ENCODE measurements at places on chromosomes 7 and 10. TPM values are rescaled to one million over a fixed set of nuclear protein-coding genes. Genes with fewer than 3 reads are reported as not detected.

DNA sequence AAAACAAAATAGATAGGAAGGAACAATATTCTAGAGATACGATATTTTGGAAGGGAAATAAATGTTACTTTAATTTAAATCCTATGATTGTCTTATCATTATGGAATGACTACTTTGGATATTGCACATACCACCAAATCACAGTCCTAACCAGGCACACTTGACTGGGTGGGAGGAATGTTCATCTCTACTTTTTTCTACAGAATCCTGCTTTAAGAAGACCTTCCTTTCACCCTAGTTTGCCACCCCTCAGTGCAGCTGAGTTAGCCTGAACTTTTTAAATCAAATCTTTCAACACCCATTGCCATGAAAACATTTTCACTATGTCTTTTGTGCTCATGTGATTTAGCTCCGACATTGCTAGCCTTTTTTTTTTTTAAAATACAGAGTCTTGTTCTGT is 38.1 kb downstream of the RELN start:
- no peak for DNase-seq

DNA sequence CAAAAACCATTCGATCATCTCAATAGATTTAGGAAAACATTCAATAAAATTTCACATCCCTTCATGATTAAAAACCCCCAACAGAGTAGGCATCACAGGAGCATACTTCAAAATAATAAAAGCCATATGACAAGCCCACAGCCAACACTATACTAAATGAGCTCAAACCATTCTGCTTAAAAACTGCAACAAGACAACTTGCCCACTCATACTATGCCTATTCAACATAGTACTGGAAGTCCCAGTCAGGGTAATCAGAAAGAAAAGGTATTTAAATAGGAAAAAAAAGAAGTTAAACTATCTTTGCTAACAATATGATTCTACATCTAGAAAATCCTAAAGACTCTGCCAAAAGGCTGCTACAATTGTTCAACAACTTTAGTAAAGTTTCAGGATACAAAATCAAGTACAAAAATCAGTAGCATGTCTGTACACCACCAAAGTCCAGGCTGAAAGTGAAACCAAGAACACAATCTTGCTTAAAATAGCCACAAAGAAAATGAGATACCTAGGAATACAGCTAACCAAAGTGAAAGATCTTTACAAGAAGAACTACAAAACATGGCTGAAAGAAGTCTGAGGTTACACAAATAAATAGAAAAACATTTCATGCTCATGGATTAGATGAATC is 882.6 kb downstream of the GRM8 start:
- DNase-seq, result no peak

GRCh38 chr10:88899886-88900285 is 19.8 kb downstream of the STAMBPL1 start:
- DNase-seq, result no peak

DNA sequence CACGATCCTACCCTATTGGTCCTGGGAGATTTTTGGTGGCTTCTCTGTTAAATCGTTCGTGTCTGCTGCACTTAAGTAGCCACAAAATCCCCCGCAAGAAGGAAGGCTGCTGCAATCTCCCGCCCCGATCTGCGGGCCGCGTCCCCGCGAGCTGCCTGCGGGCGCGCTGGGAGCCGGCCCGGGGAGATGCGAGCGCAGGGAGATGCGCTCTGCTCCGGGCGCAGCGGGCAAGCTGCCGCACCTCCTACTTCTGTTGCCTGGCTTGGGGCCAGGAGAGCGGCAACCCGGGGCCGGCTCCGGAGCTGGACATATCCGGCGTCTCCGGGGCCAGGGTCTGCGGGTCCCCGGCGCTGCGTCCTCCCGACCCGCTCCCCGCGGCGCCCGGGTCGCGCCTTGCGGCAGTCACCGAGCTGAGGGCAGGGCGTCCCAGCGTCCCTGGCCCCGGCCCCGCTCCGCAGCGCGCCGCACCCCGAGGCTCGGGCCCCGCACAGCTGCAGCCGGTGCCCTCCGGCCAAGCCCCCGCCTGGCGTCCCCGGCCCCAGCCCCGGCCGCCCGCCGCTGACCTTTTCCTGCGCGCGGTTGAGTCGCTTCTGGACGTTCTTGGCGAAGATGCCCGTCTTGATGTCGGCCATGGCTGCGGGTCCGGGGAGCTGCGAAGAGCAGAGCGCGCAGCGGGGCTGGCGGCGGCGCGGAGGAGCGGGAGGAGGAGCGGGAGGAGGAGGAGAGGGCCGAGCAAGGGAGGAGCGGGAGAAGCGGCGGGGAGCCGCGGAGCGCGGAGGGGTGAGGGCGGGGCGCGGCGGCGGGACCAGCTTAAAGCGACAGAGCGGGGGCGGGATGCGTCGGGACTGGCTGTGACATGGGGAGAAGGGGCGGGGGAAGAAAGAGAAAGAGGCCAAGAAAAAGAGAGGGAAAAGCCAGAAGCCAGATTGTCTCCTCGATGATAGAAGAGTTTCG is at the start of gene AMPH:
Gene AMPH, minus strand, starts transcription at position 654 of the 954 bp plus-strand sequence. Its CDS starts 22 bp downstream, at position 632.
- DNase-seq, result peak; percentile 57

DNA sequence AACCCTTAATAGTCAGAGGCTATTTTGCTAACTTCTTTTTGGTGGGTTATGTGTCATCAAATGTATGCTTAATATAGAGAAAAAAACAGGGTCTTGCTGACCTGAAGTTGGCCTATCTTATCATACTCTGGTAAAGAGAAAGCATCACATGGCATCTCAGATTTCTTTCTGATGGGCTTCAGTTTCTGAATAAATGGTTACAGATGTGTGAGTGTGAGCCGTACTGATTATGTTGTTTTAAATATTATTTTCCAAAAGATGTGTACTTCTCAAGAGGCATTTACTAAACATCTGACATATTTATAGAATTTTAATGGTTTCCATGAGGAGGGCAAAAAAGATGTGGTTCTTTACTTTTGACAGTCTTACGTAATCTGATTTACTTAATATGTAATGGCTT is 28.4 kb downstream of the BBS9 start:
- DNase-seq, result no peak

GRCh38 chr7:18206331-18206730 is 178.7 kb upstream of the PRPS1L1 start:
- DNase-seq, result no peak

DNA sequence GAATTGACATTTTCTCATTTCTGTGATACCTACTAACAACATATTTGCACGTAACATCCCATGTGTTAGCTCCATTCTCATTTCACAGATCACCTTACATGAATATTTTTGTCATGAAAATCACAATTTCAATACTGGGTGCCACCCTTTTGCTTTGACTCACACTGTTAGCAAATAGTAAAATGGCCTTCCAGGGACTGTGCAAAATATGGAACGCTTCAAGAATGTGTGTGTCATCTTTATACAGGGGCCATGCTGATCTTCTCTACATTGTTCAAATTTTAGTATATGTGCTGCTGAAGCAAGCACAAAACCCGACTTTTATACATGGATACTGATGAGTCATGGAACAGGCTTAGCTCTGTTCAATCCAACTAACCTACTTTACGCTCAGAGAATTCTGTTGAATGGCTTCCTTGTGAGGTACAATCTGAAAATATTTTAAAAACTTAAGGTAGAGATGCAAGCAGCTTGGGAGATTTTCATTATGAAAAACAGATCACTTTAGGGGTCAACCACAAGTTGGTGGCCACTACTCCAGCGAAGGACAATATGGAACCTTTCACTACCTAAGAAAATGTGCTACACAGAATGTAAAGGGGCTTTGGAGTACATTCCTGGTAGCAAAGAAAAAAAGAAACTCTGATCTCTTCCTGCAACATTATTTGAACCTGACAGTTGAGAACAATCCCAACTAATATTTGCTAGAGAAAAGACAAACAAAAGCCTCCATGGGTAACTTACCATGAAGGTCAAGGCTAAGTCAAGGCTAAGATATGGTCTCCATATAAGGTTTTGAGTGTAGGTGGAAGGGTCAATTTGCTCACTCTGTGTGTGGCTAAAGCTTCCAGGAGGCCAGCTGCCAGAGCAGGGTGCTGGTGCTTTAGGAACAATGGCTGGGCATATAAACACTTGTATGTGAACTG is 11.9 kb downstream of the ANKRD26 start:
- DNase-seq, result no peak

DNA sequence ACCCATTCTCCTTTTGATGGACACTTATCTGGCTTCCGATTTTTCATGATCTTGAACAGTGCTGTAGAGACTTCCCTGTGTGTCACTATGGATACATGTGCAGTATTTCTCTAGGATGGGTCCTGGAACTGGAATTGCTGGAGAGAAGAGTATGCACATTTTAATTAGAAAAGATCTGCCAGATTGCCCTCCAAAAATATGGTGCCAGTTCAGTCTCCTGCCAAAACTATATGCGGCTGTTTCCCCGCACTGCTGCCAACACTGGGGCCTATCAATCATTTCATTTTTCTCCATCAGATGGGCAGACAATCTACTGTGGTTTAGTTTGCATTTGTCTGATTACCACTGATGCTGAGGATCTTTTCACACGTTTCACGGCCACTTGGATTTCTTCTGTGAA is 105.0 kb downstream of the SH2D4B start:
- DNase-seq, result no peak

GRCh38 chr7:118949031-118949430 is 724.5 kb downstream of the ANKRD7 start:
- peak; percentile 23 for DNase-seq

DNA sequence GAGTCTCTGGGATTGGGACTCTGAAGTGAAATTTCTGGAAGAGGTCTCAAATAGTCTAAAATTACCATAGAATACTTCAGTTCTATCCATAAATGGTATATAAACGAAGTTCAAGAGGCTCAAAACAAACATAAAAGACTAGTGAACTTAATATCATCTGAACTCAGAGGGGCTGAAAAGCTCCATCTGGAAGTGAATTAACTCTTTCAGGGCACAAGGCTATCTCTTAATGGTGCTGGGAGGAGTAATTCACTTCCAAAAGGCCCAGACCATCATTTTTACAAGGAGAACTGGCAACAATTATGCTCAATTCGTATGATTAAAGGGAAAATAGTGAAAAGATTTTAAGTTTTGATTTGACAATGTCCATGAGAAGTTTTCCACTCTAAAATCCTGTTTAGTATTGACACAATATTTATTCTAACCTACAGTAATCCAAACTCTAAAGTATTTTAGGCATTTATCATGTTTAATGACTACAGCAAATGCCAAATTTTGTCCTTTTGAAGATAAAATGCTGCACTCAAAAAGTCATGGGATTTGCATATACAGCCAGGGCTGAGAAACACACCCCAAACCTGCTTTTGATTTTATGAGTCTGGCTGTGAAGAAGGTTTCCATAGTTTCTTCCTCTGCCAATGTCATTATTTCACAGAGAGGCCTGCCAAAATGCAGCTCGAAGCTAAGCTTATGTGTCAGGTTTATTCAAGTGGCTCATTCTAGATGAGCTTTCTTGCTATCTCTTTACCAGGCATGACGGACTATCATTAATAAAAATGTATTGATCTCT is 143.9 kb downstream of the HIBADH start:
- DNase-seq, result no peak

- DNase-seq, result no peak
Measured at GRCh38 chr10:120262857-120263547, 194.0 kb upstream of the PLPP4 start.

- no peak for DNase-seq
Measured at GRCh38 chr7:110507832-110508231, 583.1 kb upstream of the LRRN3 start.

DNA sequence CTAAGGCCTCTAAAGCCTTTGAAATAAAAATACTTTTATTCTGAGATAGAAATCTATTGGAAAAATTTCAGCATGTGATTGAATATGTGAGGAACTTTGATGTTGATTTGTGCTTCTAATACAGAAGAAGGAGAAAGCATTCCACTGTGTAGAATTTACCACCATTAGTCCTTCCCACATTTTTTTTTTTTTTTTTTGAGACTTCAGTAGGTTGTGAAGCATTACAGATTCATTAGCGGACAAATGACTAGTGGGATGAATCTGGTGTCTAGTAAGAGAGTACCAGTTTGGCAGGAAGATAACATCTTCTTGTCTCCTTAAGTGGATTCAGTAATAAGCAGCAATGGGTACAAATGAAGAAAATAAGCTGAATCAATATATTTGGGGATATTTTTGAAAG is 95.5 kb downstream of the ANKRD30A start:
- DNase-seq, result no peak

DNA sequence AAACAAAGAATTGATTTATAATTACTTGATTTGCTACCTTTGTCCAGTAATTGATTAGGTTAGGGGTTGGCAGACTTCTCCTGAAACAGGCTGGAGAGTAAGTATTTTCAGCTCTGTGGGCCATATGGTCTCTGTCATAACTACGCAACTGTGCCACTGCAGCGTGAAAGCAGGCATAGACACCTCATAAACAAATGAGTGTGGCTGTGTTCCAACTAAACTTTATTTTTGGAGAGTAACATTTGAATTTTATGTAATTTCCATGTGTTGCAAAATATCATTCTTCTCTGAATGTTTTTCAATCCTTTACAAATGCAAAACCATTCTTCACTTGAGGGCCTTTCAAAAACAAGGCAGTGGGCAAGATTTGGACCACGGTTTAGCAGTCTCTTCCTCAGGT is 76.9 kb downstream of the GALNT17 start:
- no peak for DNase-seq

DNA sequence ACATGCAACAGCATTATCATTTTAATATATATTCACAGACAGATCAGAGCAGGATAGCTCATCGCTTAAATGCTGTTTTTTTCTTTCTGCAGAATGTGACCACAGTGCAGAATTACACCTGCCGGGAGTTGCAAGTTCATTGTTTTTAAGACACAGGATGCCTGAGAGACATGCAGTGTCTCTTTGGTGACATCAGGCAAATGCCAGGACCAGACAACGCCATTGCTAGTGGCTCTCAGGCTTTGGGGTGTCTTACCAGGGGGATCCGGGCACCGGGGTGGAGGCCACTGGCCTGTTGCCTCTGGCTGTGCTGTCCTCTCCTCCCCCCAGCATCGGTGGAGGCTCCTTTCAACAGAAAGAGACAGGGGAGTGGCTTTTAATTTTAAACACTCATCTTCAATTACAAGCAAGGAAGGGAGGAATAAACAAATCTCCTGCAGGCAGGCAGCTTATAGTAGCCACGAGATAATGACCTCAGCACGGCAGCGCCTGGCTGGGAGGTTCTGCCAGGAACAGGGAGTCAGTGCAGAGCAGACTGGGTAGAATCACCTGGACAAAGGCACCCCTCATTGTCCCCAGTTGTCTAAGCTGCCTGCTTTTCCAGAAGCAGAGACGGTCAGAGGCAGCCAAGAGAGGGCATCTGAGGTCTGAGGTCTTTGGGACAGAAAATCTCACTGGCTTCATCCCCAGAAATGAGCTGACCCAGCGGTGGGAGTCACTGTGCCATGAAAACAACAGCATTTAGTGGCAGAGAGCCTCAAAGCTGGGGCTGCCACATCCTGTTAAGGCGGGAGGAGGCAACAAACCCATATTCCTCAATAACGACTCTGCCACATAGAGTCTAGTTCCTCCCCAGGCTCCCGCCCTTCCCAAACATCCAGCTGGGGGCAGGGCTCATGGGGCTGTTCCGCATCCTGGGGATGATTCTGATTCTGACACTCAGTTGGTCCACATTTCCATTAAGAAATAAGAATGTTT is 148.4 kb downstream of the TCERG1L start:
- DNase-seq, result no peak

- no peak for DNase-seq
Measured at GRCh38 chr10:80741278-80741677, 203.6 kb downstream of the SH2D4B start.

Gene ASAH2
- 0.22 TPM for total RNA-seq

Gene FAM237B
- not detected for total RNA-seq

Gene NKX1-2
- total RNA-seq, result 0.36 TPM

Gene WASHC2A
- total RNA-seq, result 22.9 TPM

Gene FRA10AC1
- 1.9 TPM for total RNA-seq

Gene ARMC3
- total RNA-seq, result not detected

Gene CHN2
- 20.1 TPM for total RNA-seq

Gene EPHA1
- total RNA-seq, result not detected

Gene RHOBTB1
- total RNA-seq, result 13.9 TPM

Gene PAPOLB
- total RNA-seq, result 0.94 TPM

Gene RELN
- 3.1 TPM for total RNA-seq
